Upper lobe of right lung (tissue), 1 donor: ENCODE measurements at places on chromosomes 12 and 14. TPM values are rescaled to one million over a fixed set of nuclear protein-coding genes. Genes with fewer than 3 reads are reported as not detected.

PIWIL1 gene
- not detected for total RNA-seq

CLEC2A gene
- not detected for total RNA-seq

DCD gene
- total RNA-seq: not detected

PTCSC3 gene
- total RNA-seq: 2.8 TPM

GPRC5A gene
- 886 TPM for total RNA-seq

C14orf180 gene
- 0.14 TPM for total RNA-seq

ARHGDIB gene
- total RNA-seq: 228 TPM

EIF2S1 gene
- total RNA-seq: 80.1 TPM

LYSET gene
- 33.0 TPM for total RNA-seq

TAS2R42 gene
- total RNA-seq: not detected

SLC6A12 gene
- total RNA-seq: 11.1 TPM

PZP gene
- 0.67 TPM for total RNA-seq

EPYC gene
- total RNA-seq: not detected

SLC22A17 gene
- total RNA-seq: 12.1 TPM

LEMD3 gene
- total RNA-seq: 33.1 TPM

IFNG-AS1 gene
- not detected for total RNA-seq

KRT72 gene
- total RNA-seq: not detected

KRT83 gene
- total RNA-seq: not detected
